ENCODE measurements at places on chromosomes 6 and 20.

DNA sequence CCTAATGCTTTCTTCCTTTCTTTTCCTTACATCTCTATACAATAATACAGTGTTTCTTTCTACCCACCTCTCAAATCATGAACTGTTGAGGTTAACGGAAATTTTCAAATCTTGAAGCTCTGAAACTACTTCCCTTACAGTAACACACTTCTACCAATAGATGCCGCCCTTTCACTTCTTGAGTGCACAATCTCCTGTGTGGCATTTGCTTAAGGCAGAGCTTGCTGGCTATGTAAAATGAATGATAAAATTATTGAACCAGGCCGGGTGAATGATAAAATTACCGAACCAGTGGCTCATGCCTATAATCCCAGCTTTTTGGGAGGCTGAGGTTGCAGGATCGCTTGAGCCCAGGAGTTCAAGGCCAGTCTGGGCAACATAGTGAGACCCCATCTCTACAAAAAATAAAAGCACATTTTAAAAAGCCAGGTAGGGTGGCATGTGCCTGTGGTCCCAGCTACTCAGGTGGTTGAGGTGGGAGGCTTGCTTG, 56.8 kb downstream of the KCNS1 start:
- DNase-seq = peak; percentile 83

DNA sequence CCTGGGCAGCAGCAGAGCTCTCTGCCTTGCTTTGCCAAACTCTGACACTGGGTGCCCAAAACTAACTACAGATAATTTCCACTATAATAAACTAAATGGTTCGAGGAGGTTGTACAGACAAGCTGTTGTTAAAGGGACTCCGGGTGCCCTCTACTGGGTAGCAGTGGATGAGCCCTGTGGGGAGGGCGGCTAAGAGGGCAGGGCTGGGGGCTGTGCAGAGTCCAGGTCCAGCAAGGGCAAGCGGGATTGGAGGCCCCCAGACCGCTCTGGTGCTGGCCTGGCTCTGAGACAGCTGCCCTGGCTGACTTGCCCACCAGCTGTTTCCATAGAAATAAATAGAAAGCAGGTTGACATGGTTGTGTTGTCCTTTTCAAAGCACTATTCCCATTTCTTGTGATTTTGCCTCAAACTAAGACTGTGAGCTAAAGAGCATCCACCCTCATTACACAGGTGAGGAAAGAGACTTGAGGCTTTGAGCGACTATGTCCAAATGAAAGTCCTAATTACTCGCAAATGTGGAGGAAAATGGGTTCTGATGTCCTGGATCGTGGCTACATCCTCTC, 167.6 kb upstream of the CST7 start:
- DNase-seq = peak; percentile 58

DNA sequence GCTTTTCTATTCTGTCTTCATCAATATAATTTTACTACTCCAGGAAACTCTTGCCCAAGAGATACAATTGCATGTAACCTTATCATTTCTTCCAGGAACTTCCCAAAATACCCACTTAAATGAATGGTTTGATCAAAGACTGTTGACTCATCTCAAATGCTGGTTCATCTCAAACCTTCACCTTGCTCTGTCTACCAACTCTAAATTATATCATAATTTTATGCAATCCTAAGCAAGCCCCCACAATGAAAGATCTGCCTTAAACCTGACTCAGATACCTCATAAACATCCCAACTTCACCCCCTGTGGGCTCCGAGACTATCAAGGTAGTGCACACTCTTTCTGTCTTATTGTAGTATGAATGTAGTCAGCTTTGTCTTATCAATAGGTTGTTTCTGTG, 65.5 kb upstream of the GCM1 start:
- no peak for DNase-seq

GRCh38 chr6:160391419-160392116, 43.4 kb downstream of the SLC22A3 start:
- no peak for DNase-seq

DNA sequence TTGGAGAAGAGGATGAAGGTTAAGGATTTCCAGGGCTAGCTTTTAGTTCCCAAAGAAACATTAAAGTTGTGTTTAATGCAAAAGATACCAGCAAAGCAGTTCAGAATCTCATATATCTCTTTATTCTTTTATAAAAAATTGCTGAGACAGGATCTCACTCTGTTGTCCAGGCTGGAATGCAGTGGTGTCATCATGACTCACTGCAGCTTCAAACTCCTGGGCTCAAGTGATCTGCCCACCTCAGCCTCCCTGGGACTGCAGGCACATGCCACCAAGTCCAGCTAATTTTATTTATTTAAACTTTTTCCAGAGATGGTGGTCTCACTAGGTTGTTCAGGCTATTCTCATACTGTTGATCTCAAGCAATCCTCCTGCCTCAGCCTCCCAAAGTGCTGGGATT, 41.1 kb upstream of the CAP2 start:
- peak; percentile 29 for DNase-seq

GRCh38 chr20:25090492-25091429, 8.8 kb upstream of the VSX1 start:
- DNase-seq = no peak

- no peak for DNase-seq
Observed at GRCh38 chr6:134256862-134257261, 61.0 kb downstream of the SGK1 start.

DNA sequence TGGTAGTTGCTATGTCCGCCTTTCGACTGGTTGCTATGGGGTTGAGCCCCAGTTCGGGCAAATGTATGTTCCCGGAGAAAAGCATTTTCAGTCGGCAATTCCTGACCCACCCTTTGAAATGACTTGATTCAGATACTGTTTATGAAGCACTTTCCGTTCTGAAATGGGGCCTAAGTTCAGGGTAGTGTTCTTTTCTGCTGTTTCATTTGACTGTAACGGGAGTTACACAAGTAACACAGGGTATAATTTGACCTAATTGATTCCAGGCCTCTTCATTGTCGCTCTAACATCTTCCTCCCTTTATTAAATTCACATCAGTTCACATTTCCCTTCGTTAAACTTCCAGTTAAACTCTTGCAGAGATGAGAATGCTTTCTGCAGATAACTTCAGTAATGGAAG, 85.5 kb downstream of the BMP6 start:
- no peak for DNase-seq

- DNase-seq = no peak
Observed at GRCh38 chr6:72677740-72678139, 55.9 kb downstream of the KCNQ5 start.

GRCh38 chr6:27545271-27546046, 72.6 kb upstream of the ZNF184 start:
- peak; percentile 73 for DNase-seq

- DNase-seq = no peak
Observed at GRCh38 chr6:57104336-57104735, 14.3 kb downstream of the ZNF451 start.

DNA sequence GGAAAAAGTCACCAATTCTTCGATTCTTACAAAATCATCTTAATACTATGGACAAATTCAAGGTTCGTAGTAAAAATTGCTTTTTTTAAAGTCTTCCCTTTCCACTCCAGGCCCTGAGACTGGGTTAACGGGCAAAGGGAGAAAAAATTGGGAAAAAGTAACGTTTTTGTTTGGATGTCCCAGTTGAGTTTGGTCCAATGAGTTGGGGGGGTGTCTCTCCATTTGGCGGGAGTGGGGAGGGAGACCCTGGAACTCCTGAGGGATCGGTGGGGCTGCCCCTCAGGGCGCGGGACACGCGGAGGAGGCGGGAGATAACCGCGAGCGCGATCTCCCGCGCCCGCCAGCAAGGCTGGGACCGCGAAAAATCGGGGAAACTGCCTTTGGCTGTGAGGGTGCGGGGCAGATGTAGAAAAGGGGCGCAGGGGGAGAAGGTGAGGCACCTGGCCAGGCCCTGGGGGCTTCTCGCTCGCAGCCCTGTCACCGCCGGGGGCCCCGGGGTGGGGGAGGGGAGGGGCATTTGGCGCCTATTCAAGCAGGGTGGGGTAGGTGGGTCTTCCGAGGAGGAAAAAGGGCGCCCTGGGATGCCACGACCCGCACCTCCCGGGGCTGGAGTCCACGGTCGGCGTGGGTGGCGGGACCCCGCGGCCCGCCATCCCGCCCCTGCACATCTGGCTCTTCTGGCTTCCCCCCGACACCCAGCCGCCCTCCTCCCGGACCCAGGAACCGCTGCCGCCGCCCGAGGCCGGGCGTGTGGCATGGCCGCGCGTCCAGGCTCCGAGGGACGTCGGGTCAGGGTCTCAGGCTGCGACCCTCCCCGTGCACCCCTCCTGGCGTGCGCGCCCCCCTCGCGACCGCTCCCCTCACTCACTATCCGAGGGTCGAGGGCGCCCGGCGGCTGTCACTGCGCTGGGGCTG, 595 bp downstream of the FBXO5 start:
- DNase-seq = no peak

DNA sequence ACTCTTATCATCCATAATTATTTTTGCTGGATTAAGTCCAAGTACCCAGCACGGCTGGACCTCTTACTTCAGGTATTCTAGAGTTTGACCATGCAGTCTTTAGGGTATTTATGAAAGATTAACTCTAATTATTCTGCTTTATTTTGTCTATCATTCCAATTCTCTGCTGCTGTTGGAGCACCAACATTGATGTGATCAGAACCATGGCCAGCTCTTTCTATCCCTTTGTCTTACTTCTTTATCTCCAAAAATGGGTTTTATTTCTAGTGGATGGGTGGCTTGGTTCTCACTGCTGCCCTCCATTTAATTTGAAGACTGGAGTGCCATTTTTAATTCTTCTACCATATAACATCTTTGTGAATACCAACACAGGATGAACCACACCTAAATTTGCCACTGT, 704.3 kb downstream of the FRK start:
- no peak for DNase-seq

GRCh38 chr6:169162249-169162648, 91.4 kb downstream of the THBS2 start:
- DNase-seq = no peak

DNA sequence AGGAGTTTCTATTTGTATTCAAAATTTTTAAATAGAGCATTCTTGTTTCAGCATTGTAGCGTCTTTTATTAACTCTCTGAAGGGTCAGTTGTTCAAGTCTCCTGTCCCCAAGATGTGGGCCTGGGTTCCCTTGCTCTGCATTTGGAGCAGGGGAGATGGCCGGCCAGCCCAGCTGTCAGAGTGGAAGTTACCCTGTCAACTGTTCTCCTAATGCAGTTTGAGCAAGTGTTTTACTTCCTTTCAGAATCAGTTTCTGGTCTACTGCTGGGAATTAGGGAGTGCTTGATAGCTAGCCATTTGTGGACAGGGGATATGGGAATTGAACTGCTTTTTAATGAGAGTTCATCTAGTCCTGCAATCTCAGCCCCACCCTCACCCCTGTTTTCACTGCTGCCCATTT, 116.6 kb downstream of the QKI start:
- no peak for DNase-seq

GRCh38 chr6:3838992-3839867, 9.9 kb upstream of the FAM50B start:
- no peak for DNase-seq

GRCh38 chr6:122449069-122449468, 22.5 kb downstream of the SERINC1 start:
- DNase-seq = no peak

DNA sequence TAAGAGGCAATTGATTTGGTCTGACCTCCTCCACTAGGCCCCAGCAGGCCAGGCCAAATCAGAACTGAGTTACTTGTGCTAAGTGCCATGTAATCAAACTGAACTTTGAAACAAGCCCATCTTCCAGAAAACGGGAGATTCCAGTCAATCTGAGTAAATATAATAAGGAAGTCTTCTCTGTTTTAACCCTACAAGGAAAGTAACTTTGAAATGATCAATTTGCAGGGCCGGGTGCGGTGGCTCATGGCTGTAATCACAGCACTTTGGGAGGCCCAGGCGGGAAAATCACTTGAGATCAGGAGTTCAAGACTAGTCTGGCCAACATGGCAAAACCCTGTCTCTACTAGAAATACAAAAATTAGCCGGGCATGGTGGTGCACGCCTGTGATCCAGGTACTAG, 2.0 kb upstream of the SHLD1 start:
- no peak for DNase-seq

DNA sequence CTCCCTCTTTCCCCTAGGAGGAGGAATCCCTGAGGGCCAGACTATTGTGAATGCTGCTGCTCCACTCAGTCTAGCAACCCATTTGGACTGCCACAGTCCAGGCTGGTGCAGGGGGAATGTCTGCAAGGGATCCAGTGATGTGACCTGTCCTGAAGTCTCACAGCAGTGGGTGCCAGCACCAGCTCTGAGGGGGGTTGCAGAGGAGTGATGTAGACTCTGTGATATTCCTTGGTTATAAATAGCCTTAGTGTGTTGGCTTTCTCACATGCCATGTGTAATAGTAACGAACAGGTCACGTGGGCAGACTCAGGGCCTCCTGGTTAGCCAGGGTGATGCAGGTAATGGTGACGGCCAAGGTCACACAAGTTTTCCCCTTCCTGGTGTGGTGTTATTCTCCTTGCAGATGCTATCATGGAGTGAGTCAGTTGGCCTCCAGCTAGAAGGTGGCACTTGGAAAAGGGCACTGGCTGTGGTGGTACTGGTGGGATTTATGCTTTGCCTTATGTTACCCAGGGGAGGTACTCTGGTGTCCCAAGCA, 404.4 kb downstream of the UTRN start:
- DNase-seq = no peak

GRCh38 chr6:35477028-35477427, 8.8 kb downstream of the RPL10A start:
- no peak for DNase-seq

- no peak for DNase-seq
Observed at GRCh38 chr6:50333696-50334095, 284.0 kb upstream of the DEFB112 start.

- no peak for DNase-seq
Observed at GRCh38 chr6:29142309-29142708, 28.4 kb upstream of the OR2J2 start.

- no peak for DNase-seq
Observed at GRCh38 chr6:16420337-16420714, 181.9 kb downstream of the GMPR start.

- DNase-seq = no peak
Observed at GRCh38 chr6:160273196-160273595, 14.6 kb upstream of the SLC22A2 start.

GRCh38 chr6:7974938-7975763, 64.6 kb upstream of the TXNDC5 start:
- peak; percentile 66 for DNase-seq

- no peak for DNase-seq
Observed at GRCh38 chr6:46465294-46466165, 25.7 kb downstream of the RCAN2 start.

GRCh38 chr6:16882230-16882629, 121.0 kb upstream of the ATXN1 start:
- DNase-seq = no peak

- DNase-seq = no peak
Observed at GRCh38 chr6:105204768-105205167, 25.0 kb upstream of the POPDC3 start.

DNA sequence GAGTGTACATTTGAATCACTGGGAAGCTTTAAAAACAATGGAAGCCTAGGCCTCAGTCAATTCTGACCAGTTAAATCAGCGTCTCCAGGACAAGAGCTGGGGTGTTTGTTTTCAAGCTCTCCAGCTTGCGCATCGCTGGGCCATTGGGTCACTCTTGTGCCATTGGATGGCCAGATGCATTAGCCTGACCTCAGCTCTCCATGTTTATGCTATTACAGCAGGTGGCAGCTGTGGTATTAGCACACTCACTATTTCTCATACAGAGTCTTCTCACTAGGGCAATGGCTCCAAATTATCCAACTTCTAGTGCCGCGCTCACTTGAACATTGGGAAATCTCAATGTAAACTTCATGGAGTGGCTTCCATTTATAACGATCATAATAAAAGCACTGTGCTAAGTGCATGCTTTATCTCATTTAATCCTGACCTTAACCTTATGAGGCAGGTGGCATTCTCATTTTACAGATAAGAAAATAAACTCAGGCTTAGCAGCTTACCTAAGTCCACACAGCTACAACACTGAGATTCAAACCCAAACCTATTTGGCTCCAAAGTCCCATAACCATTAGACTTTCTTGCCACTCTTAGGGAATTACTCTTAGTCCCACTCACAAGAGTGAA, 108.8 kb downstream of the PPP1R14C start:
- DNase-seq = no peak

Measured in fibroblast of skin of scalp (primary cell).